Left hindlimb (tissue), 1 donor: ENCODE measurements at places on chromosomes 6 and 20.
A peak's percentile ranks its signal among the peaks of the same experiment; 100 is the strongest.

DNA sequence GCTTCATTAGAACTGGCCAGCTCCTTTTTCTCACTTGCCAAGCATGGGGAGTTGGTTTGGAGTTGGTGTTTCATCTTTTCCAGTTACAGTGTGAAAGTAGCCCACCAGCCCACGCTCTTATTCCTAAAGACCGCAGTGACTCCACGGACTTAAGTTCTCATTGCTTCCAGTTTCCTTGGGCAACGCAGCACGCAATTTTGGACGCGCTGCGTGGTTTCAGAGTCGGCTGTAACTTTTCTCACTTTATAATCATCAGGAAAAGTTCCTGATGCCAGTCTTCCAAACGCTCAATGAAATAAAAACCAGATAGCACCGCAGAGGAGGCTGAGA is 381 bp upstream of the PEX7 start:
- DNase-seq: no peak

DNA sequence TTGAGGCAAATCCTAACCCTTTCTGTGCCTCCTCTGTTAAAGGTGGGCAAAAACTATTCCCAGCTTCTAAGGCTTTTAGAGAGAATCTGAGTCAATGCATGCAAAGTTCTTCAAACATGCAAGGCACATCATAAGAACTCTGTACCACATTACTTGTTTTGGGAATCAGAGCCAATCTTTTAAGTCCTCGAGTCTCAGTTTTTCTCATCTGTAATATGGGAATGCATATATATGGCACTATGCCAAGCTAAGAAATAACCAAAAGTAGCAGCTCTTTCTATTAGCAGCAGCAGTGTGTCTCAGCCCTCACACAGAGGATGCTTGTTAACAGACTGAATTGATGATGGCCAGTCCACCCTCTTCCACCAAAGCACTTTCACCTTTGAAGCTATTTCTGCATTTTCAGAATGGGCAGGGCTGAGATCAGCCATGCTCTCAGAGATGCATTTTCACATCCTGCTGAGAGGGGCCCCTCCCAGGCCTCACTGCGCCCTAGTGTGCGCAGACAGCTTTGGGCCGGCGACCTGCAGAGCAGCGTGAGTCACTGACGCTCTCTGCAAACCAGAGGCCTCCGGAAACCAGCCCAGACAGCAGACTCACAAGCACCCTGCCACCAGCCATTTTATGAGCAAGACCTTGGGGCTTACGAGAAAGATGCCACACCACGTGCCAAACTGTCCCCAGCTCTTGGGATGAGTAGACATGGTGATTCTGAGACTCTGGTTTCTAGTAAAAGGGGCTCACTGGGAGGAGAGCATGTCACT is 138.0 kb downstream of the NFATC2 start:
- peak; percentile 13 for DNase-seq

DNA sequence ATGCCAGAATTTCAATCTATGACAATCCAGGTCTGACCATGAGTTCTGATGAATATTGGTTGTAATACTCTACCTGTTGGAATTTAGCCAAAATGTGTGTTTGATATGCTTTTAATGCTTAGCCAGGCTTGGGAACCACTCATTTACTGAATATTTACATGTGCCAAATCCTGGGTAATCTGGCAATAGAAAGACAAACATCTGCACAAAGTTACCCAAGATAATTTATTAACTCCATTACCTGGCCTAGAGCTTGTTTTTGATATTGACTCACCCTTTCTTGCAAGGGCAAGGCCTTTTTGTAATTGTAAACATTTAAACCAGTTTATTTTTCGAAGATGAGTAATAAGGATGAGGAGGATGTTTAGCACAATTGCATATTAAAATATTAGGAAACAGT is 13.5 kb upstream of the CD2AP start:
- DNase-seq: no peak

GRCh38 chr20:3909952-3910366 is 20.8 kb downstream of the PANK2 start:
- no peak for DNase-seq

DNA sequence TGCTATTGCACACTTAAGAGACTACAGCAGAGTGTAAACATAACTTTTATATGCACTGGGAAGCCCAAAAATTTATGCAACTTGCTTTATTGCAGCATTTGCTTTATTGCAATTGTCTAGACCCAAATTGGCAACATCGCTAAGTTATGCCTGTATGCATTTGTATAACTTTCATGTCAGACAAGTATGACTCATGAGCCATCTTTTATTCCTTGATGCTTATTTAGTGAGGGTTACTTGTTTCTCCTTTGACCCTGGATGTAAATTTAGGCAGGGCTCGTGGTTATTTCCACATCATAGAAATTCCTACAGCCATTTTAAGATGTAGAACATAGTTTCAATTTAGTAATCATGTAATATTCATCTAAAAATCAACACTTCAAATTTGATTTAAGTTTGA is 130.3 kb upstream of the LY86 start:
- no peak for DNase-seq

- no peak for DNase-seq
Observed at GRCh38 chr6:106066989-106067388, 19.1 kb upstream of the PRDM1 start.

GRCh38 chr6:142325111-142325510 is 23.3 kb downstream of the ADGRG6 start:
- no peak for DNase-seq

DNA sequence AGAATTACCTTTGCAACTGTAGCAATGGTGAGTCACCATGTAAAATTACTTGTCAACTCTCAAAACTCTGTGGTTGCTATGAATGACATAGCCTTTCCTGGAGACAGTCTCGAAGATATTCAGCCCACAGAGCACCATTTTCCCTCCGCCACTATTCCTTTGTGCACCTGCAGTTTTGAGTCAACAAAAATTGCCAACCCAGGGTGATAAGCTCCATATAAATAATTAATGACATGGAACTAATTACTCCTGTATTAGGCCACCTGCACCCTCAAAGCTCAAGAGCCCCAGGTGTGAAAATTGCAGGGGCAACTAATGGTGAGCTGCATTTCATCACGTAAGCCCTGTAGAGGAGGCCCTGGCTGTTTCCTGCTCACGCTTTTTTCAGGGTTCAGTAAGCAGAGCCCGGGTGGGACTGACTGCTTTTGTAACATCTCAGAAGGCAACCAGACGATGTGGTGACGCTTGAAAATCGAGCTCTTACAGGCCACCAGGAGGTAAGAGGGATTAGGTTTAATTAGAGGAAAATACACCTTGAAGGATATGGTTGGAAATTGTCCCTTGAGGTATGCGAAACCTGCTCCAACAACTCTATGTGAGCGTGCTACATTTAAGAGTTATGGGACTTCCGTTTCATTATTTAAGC is 70.8 kb downstream of the BMP2 start:
- no peak for DNase-seq

- no peak for DNase-seq
Observed at GRCh38 chr20:17940224-17940971, 28.2 kb downstream of the SNX5 start.
